Uterus (tissue), 4 donors: ENCODE measurements at places on chromosomes 2 and 18.

DNA sequence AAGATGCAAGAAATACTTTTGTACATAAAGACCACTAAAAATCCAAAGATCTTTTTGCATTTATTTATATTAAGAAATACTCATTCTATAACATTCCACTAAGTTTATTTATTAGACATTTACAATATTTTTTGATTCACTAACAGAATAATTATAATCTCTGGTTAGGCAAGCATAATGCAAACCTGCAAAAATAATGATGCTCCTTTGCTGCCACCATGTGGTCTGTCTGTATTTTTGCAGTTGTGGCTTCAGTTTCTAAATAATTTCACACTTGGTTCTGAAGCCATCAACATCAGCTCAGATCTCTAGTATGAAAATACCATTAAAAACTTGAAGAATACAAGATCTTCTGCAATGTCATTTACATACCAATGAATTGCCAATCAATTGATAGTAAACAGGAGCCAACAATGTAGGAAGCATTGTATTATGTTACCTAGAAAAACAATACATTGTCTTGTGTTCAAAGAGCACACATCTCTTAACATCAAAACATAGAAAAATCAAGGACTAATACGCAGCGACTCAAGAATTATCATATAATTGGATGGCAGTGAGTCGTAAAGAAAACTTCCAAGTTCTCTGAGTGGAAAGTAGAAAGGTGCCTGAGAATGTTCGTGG is 28.8 kb upstream of the WDR75 start:
- peak; percentile 38 for DNase-seq
- H3K27me3 ChIP-seq: no peaks in the 10 kb centered on the region
- no peaks in the 10 kb centered on the region for H3K36me3 ChIP-seq
- H3K27ac ChIP-seq: peak overlapping the region; percentile 86
- no peaks in the 10 kb centered on the region for H3K4me1 ChIP-seq

DNA sequence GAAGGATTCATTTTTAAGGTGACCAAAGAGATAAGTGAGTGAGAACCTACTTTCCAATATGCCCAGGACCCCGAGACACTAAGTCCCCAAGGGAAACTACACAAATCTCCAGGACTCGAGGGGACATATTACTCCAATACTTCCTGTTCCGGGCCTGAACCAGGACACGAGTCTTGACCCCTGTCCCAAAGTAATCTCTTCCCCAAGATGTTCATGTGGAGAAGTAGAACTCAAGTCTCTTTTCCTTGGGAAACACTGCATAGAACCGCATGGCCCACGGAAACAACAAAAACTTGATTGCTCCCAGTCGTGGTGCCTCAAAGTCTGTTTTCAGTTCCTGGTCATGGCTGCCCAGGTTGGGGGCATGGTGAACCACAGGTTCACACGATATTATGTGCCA is 87.2 kb upstream of the ZEB2 start:
- no peak overlapping the region for H3K4me3 ChIP-seq
- H3K27ac ChIP-seq: no peak overlapping the region
- DNase-seq: no peak
- H3K27me3 ChIP-seq: no peaks in the 10 kb centered on the region

- DNase-seq: no peak
- H3K4me3 ChIP-seq: no peak overlapping the region
- no peaks in the 10 kb centered on the region for H3K27me3 ChIP-seq
- H3K4me1 ChIP-seq: no peaks in the 10 kb centered on the region
- no peak overlapping the region for H3K27ac ChIP-seq
- H3K36me3 ChIP-seq: no peaks in the 10 kb centered on the region
These were observed 48.9 kb upstream of the STPG4 start for GRCh38 chr2:47203995-47204394.

DNA sequence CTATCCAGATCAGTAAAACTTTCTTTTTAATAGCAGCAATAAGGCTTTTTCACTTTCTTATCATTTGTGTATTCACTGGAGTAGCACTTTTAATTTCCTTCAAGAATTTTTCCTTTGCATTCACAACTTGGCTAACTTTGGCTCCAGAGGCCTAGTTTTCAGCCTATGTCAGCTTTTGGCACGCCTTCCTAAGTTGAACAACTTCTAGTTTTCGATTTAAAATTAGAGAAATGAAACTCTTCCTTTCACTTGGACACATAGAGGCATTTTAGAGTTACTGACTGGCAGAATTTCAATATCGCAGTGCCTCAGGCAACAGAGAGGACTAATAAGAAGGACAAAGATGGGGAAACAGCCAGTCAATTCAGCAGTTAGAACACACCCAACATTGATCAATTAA is 577.4 kb downstream of the DSC3 start:
- no peak overlapping the region for H3K4me3 ChIP-seq
- no peaks in the 10 kb centered on the region for H3K4me1 ChIP-seq
- no peaks in the 10 kb centered on the region for H3K36me3 ChIP-seq
- DNase-seq: no peak
- no peak overlapping the region for H3K27ac ChIP-seq

DNA sequence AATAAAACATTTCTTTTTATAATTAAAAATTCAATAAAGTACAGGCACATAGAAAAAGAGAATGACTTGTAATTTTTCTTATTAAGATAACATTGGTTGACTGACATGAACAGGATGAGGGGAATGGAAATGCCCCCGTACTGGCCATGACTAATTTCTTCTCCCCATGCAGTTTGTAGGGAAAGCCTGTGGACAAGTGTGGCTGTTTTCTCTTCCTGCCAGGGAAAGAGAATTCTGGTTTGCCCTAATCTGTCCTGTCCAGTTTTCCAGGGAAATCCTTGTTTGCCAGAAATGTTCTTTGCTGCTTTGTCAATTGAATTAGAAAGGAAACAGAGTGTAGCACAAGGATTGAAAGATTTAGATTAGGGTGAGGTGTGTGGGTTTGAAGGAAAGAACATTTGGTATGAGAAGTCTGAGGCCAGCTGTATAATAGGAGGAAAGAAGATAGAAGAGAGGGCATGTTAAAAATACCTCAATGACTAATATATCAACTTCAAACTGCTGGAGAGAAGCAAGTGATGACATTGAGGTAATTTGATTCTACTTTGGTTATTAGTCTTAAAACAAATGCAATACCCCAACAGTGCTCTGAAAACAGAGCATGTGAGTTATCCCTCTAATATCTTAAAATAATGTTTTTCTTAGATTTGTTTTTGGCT is 593.9 kb upstream of the ZNF804A start:
- H3K36me3 ChIP-seq: no peaks in the 10 kb centered on the region
- DNase-seq: no peak
- H3K27ac ChIP-seq: no peak overlapping the region
- no peaks in the 10 kb centered on the region for H3K4me1 ChIP-seq
- no peaks in the 10 kb centered on the region for H3K27me3 ChIP-seq
